Urothelium cell line (cell line): ENCODE measurements at places on chromosomes 5 and 9.

DNA sequence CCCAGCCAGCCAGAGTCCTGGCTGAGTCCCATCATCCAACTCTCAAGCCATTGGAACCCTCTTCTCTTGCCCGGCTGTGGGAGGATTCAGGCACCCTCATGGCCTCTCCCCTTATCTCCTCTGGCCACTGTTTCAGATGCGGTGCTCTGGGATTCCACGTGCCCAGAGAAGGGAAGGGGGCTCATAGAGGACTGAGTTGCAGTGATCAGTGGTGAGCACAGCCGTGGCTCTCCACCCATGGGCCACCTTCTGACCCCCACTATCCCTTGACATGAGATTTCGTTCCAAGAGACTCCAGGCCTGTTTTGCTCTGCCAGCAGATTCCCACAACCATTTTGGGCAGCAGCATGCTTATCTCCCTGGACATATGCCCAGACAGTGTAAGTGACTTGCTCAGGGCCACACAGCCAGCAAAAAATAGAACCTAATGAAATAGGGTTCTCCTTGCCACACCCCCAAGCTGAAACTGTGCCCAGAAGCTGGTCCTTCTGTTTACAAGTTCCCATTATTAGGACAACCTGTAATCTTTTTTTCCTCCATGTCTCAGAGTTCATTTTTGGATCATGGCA, 2.7 kb downstream of the GPX3 start:
- DNase-seq = no peak

DNA sequence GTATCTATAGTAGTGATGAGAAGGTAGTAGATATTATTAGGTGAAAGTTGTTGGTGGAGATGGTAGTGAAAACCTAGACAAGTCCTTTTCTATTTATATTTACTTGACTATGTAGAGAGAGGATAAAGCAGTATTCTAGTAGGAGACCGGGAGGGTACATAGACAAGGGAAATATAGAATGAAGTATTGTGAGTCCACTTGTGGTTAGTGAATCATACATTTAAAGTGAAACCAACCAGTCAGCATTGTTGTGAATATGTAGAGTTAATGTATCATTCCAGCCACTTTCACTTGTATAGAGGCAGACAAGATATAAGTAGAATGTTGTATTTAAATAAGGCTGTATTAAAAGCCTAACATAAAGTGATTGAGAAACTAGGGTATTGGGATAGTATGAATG, 1711.3 kb upstream of the ACO1 start:
- DNase-seq = no peak

GRCh38 chr9:112894699-112895098, 4.0 kb upstream of the SLC46A2 start:
- no peak for DNase-seq

DNA sequence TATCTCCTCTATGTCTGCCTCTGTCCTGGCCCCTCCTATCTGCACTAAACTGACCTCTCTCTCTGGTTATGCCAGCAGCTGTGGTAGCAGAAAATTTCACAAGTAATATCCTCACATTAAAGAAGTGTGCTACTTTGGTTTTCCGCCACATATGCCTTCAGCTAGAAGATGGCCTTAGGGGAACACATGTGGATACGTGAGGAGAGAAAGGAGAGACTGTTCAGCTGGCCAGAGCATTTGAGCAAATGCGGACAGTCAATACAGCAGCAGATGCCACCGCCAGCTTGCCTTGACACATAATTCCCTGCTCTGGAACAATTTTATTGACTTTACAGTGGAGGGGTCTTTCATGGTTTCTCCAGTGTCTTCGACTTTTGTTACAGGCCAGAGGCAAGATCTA, 434.6 kb downstream of the TAF11L14 start:
- DNase-seq = no peak

- DNase-seq = no peak
These were observed 62.9 kb upstream of the PTGER4 start for GRCh38 chr5:40616781-40617180.

DNA sequence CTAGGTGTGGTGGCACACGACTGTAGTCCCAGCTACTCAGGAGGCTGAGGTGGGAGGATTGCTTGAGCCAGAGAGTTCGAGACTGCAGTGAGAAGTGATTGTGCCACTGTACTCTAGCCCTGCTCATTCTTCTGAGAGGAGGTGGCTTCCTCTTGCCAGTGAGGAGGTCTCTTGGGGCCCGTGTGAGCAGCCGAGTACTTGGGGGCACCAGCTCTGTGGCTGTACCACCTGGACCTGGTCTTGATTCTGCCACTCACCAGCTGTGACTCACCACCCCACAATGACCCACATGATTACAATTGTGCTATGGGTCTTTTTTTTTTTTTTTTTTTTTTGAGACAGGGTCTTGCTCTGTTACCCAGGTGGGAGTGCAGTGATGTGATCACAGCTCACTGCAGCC, 18.0 kb upstream of the CRB2 start:
- no peak for DNase-seq

- DNase-seq = no peak
These were observed 124.5 kb upstream of the PRLR start for GRCh38 chr5:35354751-35355150.

DNA sequence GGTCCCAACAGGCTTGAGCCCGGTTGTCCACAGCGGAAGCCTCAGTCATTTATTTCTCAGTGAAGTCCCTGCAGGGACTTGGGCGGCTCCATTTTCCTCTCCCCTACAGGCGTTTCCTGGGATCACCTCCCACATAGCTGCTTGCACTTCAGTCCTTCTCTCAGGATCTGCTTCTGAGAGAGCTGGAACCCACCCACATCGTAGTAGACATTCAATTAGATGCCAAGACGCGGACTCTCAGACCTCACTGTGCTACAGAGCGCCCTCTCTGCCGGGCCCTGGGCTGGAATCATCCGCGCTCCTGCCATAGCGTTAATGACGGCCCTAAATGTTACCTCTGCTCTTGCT, 54.0 kb upstream of the ROR2 start:
- no peak for DNase-seq

DNA sequence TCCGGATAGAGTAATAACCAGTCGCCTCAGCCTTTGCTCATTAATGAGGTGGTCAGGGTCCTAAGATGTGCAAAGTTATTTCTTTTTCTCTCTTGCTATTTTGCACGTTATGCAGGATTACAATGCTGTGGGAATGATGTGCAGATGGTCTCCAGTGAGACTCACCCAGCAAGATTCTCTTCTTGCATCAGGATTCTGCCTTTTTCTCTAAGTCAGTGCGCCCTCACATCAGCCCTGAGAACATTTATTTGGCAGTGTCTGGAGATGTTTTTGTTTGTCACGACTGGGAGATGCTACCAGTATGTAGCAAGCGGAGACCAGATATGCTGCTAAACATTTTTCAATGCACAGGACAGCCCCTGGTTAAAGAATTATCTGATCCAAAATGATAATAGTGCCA, 280.3 kb upstream of the WWC1 start:
- DNase-seq = no peak

DNA sequence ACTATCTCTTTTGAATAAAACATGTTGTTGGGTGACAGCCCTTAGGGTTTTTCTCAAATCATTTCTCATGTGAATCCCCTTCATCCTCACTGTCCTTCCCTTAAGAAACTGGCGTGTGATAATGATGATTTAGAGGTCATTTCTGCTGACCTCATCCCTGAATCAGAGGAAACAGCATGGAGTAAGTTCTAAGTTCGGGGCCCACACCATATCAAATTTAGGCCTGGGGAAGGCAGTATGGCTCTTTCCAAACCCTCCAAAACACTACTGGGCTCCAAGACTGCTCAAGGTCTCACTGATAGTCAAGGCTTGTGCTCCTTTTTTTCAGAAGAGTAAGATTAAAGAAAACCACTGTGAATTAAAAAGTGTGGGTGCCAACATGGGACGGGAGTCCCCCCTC, 872 bp upstream of the SMIM3 start:
- no peak for DNase-seq

DNA sequence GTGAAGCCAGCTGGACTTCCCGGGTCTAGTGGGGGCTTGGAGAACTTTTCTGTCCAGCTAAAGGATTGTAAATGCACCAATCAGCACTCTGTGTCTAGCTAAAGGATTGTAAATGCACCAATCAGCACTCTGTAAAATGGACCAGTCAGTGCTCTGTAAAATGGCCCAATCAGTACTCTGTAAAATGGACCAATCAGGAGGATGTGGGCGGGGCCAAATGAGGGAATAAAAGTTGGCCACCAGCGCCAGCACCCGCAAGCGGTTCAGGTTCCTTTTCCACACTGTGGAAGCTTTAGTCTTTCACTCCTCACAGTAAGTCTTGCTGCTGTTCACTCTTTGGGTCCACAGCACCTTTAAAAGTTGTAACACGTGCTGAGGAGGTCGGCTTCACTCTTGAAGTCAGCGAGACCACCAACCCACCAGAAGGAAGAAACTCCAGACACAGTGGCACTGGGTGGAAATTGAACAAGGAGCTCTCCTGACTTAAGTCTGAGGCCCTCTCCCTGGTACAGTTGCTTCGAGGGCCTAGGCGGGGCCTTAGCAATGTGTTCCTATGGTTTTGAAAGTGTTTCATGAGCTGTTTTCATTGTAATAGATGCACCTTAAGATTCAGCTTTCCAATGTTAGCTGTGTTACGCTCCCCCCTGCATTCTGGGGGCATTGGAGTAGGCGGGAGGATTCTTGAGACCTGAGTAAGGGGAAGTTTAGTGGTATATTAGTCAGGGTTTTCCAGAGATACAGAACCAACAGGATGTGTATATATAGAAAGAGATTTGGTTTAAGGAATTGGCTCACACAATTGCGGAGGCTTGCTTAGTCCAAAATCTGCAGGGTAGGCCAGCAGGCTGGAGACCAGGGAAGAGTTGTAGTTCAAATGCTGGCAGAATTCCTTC, 21.5 kb upstream of the MYO10 start:
- DNase-seq = peak; percentile 67

- DNase-seq = no peak
These were observed 14.9 kb downstream of the LHFPL2 start for GRCh38 chr5:78633700-78634099.

DNA sequence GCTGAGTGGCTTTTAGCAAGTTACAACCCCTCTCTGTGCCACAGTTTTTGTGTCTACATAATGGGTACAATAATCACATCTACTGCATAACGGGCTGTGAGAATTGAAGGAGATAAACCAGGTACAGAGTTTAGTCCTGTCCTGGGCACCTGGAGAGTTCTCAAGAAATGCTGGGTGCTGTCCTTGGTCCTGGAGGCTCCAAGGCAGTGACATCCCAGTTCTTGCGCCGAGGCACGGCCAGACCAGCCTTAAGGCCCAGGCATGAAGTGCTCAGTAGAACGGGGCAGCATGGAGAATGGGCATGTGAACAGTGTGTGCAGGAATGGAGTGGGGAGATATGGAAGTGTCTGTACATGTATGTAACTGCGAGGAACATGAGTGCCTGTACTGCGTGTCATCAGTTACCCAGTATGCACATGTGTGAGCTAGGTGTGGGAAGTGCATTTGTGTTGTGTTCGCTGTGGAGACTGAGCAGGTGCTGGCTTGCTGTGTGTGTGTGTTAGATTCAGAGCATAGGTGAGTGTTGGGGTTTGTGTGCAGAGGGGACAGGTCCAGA, 6.3 kb upstream of the UNC5A start:
- DNase-seq = peak; percentile 65

GRCh38 chr5:1782385-1783215, 17.0 kb downstream of the MRPL36 start:
- no peak for DNase-seq

DNA sequence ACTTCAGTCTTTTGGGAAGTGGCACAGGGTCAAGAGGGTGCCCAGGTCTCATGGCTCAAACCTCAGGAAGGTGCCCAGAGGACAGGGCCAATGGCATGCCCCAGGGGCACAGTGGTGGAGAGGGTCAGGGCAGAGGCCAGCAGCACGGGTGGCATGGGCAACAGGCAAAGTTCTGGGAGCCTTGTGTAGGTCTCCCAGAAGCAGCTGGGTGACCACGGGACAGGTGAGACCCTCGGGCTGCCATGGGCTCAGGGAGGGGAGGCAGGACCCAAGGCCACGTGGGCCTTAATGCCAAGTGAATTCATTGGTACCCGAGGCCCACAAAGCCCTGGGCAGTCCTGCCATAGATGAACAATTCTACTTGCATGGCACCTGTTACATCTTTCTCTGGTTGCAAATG, 72.4 kb upstream of the ADAMTS2 start:
- no peak for DNase-seq

DNA sequence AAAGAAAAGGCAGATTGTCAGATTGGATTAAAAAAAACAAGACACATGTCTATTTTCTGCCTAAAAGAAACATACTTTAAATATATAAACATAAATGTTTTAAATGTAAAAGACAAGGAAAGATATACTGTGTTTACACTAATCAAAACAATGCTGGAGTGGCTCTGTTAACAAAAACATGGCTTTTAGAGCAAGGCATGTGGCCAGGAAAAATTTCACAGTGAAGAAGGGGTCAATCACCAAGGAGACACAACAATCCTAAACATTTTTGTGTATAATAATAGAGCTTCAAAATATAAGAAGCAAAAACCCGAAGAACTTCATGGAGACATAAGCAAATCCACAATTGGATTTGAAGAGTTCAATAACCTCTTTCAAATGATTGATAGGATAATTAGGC, 18.5 kb upstream of the GADD45G start:
- no peak for DNase-seq

GRCh38 chr9:128442150-128442549, 13.7 kb upstream of the ODF2 start:
- no peak for DNase-seq

- peak; percentile 42 for DNase-seq
These were observed 648.3 kb upstream of the ZNF608 start for GRCh38 chr5:125394661-125395280.

- DNase-seq = no peak
These were observed 10.2 kb upstream of the ERGIC1 start for GRCh38 chr5:172823840-172824362.

- DNase-seq = no peak
These were observed 206.0 kb downstream of the NFIB start for GRCh38 chr9:14107977-14108376.

GRCh38 chr9:131715906-131716305, 24.0 kb downstream of the RAPGEF1 start:
- no peak for DNase-seq

DNA sequence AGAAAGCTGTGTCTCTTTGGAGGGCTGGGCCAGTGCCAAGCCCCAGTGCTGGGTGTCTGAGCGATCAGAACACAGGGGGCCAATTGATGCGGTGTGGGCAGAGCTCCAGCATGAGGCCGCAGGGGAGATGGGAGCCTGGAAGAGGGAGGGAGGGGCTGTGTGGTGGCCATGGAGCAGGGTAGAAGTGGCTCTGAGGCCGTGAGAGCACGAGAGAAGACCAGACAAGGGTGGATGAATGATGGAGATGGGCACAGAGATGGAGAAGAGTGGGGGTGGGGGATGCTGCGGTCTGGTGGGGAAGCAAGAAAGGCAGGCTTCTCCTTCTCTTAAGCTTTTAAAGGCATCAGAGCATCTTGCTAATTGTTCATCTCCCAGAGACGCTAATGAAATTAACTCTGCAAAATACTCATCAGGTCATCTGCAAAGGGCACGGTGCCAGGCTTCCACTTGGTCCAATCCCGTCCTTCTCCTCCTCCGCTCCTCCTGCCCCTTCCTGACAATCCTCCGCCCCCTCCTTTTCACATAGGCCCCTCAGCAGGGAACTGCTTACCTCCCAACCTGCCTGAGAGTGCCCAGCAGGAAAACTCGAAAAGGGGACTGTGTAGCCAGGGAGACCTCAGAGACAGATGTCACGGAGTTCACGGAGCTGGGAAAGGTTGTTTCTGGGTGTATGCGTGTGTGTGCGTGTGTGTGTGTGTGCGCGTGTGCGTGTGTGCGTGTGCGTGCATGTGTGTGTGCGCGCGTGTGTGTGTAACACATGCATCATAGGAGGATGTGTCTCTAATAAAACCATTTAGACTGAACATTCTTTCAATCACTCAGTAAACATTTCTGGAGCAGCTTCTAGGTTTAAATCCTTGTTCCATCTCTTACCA, 7.1 kb upstream of the UNC5A start:
- DNase-seq = no peak

GRCh38 chr5:76542887-76543690, 80.1 kb downstream of the F2RL2 start:
- DNase-seq = no peak
